ENCODE measurements at places on chromosomes 4 and X. TPM values are rescaled to one million over a fixed set of nuclear protein-coding genes. Genes with fewer than 3 reads are reported as not detected.

GRCh38 chr4:1563241-1563640 lies 120.9 kb downstream of the FAM53A start:
- DNase-seq = no peak

The RHOXF1 gene
- not detected for polyA plus RNA-seq

The MAGEA2B gene
- polyA plus RNA-seq = not detected

GRCh38 chr4:53128706-53129357 lies 237.0 kb downstream of the SCFD2 start:
- no peak for DNase-seq

The IQCM gene
- polyA plus RNA-seq = not detected

The ERVMER34-1 gene
- polyA plus RNA-seq = 0.38 TPM

DNA sequence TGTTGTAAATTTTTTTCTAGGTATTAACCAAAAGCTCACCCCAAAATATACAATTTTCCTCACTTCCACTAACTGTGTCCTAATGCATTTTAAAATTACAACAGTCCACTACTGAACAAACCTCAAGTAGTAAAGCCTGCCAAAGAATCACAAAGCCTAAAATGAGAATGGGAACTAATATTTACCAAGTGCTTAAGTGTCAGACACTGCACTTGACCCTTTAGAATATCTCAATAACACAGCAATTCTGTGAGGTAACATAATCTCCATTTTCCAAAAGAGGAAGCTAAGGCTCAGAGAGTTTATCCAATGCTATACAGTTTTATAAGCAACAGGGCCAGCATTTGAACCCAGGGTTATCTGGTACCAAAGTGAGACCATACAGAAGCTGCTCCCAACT lies 4.9 kb downstream of the SLC9A7 start:
- no peak for DNase-seq

The LIAS gene
- polyA plus RNA-seq = 27.7 TPM

The IL21 gene
- not detected for polyA plus RNA-seq

GRCh38 chrX:136163689-136164088 lies 16.4 kb downstream of the FHL1 start:
- DNase-seq = no peak

DNA sequence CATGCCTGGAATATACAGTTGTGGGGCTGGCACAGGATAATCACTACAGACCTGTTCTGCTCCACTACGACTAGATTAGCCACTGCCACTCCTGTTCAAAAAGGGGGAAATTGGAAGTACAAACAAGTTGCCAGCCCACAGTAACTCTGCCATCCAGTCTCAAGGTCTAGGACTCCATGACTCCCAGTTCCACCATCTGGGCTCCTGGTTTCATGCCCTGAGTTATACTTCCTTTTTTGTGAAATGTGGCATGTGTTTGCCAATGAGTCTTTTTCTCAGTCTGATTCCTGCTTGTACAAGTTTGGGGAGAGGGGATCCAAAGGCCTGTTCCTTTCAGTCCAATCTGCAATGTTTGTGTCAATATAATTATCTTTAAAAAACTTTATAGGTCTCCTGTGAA lies 1.0 kb upstream of the BLOC1S4 start:
- no peak for DNase-seq

GRCh38 chr4:113083346-113083745 lies 33.9 kb downstream of the ANK2 start:
- no peak for DNase-seq

The TEX11 gene
- polyA plus RNA-seq = 0.06 TPM

The HTN3 gene
- polyA plus RNA-seq = not detected

DNA sequence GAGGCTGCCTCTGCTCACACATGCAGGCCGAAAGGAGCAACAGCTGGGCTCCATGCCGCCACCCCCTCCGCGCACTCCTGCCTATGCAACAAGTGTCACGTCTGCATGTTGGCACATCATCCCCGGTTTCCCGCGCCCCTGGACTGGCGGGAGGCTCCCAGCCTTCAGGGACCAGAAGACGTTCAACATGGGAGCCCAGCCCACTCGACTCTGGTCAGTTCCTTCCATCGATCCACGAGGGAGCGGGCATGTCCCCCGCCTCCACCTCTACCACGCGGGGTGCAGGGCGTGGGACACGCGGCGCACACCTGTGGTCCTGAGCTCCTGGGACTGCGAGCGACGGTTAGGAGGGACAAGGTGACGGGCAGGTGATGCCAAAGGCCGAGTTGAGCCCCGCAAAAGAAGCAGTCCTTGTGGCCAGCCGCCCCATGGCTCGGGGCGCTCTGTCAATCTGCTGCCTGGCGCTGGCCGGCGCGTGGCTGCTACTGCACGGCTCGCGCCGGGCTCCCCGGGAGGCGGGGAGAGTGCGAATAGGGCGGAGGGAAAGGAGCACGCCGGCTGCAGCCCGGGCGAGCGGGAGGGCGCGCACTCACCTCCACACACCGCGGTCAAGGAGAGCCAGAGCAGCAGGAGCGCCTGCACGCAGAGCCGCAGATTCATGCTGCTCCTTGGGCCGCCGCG lies 645 bp downstream of the APLN start:
- no peak for DNase-seq

GRCh38 chr4:89324671-89325070 lies 17.1 kb upstream of the GPRIN3 start:
- no peak for DNase-seq

DNA sequence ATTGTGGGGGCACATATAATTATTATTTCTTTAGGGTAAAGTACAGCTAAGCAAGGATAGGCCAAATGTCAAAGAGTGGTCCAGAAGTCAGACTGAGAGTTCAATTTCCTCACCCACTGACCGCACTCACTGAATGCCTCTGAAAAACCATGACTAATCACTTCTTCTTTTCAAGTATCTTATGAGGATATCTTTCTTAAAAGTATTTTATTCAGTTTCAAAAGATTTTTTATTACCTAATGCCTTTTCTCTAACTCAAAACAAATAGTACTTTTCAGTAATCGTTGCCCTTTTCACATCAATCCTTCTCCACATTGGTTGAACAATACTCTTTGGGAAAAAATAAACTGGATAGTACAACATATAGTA lies 61.7 kb upstream of the CAMK2D start:
- no peak for DNase-seq

Measured in forelimb muscle (tissue), 1 donor.